Kidney glomerular epithelial cell (primary cell): ENCODE measurements at places on chromosomes 6 and 20.
A peak's percentile ranks its signal among the peaks of the same experiment; 100 is the strongest.

DNA sequence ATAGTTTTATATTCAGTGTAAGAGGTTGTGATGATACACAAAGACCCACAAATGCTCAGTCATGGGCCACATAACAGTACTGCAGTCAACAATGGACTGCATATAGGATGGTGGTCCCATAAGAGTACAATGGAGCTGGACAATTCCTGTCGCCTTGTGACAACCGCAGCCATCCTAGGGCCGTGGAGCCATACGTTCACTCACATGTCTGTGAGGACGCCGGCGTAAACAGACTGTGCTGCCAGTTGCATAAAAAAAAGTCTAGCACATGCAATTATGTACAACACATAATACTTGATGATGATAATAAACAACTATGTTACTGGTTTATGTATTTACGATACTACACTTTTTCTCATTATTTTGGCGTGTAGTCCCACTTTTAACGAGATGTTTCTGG is 30.9 kb downstream of the BFSP1 start:
- no peak for DNase-seq

GRCh38 chr6:142926177-142926493 is 18.8 kb downstream of the HIVEP2 start:
- peak; percentile 8 for DNase-seq

- DNase-seq = no peak
Observed at GRCh38 chr6:130575971-130576370, 210.2 kb downstream of the TMEM200A start.

- DNase-seq = no peak
Observed at GRCh38 chr6:96394727-96395126, 126.9 kb upstream of the UFL1 start.

- no peak for DNase-seq
Observed at GRCh38 chr6:46948699-46949098, 27.0 kb upstream of the ADGRF5 start.

GRCh38 chr20:7841291-7841970 is 98.8 kb downstream of the HAO1 start:
- peak; percentile 70 for DNase-seq

DNA sequence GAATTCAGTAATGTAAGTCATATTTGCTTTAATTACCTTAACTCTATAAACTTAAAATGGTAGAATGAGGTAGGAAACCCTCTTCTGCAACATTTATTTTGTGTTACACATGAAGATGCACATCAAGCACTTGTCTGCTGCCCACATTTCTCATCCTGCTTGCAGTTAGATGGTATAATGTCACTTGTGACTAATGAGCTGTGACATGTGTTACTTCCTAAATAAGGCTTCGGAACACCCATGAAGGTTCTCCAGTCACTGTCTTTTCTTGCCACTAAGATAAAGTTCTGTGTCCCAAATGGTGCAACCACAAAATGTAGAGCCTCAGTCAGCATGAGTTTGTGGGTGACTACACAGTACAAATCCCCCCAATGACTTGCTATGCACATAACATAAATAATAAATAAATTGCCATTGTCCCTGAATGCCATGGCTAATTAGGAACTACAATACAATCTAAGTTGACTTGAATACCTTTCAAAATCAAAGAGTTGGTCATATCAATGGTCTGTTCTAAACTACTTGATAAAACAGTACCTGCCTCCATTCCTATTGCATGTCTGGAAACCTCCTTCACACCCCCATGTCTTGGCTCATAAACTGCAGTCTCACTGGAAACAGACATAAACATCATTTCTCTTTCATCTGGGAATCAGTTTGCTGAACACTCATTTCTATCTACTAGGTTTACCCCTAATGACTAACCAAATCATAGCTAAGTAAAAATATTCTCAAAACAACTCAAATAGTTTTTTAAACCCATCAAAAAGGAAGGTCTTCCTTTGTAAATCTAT is 157.2 kb downstream of the PTPRK start:
- DNase-seq = peak; percentile 88

DNA sequence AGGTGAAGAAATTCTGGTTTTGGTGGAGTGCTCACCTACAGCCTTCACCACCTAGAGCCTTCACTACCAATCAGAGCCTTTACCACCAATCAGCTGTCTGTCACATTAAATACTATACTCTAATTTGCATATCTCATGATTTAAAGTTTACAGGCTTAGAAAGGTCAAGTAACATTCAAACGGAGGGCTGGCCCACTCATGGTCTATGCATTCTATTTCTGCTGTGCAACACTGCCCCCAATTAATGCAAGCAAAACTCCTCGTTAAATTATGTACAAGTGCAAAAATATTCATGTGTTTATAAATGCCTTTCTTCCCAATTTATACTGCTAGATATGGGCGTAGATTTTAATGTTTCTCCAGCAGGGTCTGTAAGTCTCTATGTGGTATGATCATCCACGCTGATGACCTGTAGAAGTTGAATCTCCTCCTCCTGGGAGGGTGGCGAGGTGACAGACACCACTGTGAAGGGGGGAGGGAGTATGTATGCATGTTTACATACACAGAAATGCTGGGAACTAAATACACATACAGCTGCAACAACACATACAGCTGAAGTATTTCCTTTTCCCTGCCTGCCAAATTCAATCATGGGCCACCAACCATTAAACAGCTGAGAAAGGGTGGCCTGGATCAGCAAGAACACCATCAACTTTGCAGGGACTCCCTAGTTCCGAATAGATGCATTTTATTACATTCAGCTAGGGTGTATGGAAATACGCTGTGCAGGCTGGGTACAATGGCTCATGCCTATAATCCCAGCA is 13.1 kb downstream of the RRAGD start:
- DNase-seq = no peak

GRCh38 chr20:18639501-18639979 is 51.7 kb downstream of the DTD1 start:
- DNase-seq = no peak

- peak; percentile 59 for DNase-seq
Observed at GRCh38 chr6:149545258-149545753, 537 bp downstream of the PPIL4 start.

GRCh38 chr6:27672113-27672799 is 199.4 kb upstream of the ZNF184 start:
- DNase-seq = peak; percentile 87

DNA sequence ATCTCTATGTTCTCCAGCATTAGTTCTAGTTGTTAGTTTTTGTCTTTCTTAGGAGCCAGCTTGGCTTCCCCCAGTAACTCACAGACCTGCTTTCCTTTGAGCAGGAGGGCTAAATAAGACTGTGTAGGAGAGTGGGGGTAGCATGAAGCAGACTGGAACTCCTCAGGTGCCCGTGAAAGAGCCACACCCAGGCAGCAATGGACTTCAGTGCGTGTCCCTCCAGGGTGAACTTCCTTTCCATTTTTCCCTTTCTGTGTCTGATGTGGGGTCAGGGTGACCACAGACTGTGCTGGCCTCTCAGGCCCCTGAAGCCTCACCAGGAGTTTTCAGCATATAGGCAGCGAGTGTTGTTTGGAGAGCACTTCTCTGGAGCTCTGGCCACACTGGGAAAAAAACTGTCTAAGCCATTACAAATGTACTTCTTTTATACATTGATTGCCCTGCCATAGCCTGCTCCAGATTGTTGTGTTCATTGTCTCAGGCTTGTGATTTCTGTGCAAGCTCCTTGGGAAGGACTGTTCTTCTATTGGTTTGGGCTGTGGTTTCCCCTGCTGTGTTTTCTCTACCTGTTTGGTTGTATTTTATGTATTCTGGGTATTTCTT is 55.7 kb downstream of the SH3BGRL2 start:
- DNase-seq = no peak

- no peak for DNase-seq
Observed at GRCh38 chr6:79149884-79150283, 71.8 kb upstream of the PHIP start.

- DNase-seq = no peak
Observed at GRCh38 chr6:137976430-137976829, 109.4 kb downstream of the TNFAIP3 start.

DNA sequence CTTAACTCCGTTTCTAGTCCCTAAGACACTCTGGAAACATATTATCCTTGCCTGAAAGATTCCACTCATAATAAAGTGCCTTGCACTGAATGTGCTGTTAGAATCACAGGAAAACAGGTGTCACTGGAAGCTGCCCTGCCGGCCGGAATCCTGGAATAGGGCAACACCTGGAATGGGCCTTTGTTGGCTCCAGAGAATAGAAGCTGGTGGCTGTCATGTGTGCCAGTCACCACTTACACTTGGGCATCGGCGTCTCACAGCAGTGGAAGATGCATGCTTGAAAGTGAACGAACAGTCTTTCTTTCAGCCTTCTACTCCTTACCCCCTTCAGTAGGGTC is 90.8 kb upstream of the AFDN start:
- no peak for DNase-seq

- no peak for DNase-seq
Observed at GRCh38 chr6:83849127-83849526, 4.0 kb upstream of the RIPPLY2 start.

- DNase-seq = no peak
Observed at GRCh38 chr6:111667931-111668330, 62.3 kb upstream of the TRAF3IP2 start.

GRCh38 chr6:139376604-139377218 is 2.3 kb upstream of the CITED2 start:
- peak; percentile 74 for DNase-seq
